ENCODE measurements at places on chromosomes 7 and 10.

DNA sequence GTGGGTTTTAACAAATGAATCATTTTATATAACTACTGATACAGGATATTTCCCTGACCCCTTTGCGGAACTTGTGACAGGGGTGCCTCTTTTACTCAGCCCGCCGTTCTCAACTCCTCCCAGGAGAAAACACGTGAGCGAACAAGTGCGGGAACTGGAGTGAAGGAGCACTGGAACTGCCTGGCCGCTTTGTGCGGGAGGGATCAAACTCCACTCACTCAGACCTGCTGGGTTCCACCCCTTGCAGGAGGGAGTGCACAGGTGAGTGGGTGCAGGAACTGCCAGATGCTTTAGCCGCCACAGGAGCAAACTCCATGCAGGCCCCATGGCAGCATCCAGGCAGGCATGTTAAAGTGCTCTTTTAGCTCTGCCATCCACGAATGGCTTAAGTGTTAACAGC is 513.4 kb upstream of the GRM3 start:
- no peak for DNase-seq

- DNase-seq: no peak
Measured at GRCh38 chr10:132332433-132332754, 401 bp downstream of the LRRC27 start.

GRCh38 chr10:51005551-51005950 is 68.7 kb upstream of the PRKG1 start:
- DNase-seq: no peak

- DNase-seq: peak; percentile 87
Measured at GRCh38 chr10:31896968-31897384, 31.7 kb downstream of the ARHGAP12 start.

DNA sequence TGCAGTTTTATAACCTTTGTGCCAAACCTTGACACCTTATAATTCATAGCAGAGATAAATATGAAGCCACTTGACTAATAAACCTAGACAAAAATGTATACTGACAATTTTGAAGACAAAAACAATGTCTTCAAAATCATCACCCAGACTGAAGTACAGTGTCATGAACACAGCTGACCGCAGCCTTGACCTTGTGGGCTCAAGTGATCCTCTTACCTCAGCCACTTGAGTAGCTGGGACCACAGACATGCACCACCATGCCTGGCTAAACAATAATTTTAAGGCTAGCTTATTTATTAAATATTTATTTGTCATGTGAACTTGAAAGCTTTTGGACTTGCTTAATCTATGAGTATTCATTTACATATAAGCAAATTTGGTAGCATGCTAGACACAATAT is 24.3 kb downstream of the IL6 start:
- DNase-seq: peak; percentile 6

- DNase-seq: no peak
Measured at GRCh38 chr10:21753497-21754270, 219.7 kb downstream of the MLLT10 start.

GRCh38 chr10:87860816-87861403 is 2.4 kb downstream of the KLLN start:
- no peak for DNase-seq

GRCh38 chr10:5168897-5169420 is 16.0 kb downstream of the AKR1C8 start:
- no peak for DNase-seq

DNA sequence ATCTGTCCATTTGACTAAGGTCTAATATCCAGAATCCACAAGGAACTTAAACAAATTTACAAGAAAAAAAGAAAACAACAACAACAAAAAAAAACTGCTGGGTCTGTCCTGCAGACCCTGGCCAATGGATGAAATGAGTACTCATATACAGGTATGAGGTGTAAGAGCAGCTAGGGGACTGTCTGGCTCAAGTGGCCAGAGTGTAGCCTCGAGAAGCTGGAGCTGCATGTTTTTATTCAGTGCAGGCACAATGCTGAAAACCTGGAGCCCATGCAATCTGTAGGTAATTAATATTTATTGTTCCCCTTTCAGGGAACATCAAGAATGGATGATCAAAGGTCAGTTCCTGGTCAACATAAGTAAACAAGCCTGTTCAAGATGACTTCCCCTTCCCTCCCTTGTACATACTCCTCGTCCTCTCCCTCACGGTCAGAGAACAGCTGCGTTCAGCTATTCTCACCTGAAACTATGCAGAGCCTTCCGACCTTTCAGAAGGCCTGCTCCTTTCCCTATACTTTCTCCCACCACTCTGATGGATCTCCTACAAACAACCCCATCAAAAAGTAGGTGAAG is 15.5 kb downstream of the CYP2C19 start:
- DNase-seq: no peak

GRCh38 chr7:70178787-70179186 is 580.5 kb downstream of the AUTS2 start:
- DNase-seq: no peak

DNA sequence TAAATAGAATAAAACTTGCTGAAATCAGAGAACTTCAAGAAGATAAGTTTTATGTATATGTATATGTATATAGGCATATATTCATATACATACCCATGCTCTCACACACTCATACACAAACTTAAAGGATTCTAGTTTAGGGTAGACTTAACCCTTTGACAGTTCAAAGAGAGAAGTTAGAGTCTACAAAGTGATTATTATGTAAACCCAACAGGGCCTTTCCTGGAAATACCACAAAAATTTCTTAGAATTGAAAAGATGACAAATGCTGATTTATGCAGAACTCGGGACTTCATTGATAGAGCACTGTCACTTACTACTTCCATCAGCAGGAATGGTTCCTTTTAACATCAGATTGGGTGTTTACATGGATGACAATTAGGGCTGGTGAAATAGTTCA is 763.5 kb downstream of the AUTS2 start:
- no peak for DNase-seq

DNA sequence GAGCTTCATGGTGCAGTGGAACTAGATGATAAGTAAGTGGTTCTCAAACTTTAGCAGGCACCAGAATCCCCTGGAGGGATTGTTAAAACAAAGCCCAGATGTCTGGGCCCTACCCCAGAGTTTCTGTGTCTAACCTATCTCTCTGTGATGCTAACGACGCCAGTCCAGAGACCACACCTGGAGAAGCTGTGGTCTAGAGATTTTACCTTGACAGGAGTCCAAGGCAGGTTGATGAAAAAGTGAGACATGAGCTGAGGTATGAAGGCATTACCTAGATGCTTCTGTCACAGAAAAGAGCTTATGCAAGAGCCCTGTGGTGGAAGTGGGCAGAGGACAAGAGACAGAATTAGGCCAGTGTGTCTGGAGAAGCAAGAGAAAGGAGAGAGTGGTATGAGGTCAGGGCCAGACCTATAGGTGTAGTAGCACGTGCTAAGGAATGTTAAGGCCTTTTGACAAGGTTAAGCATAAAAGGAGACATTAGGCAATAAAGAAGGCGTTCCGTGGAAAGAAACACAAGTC is 184.3 kb upstream of the TCF7L2 start:
- no peak for DNase-seq

- DNase-seq: no peak
Measured at GRCh38 chr10:49745756-49746155, 16.4 kb downstream of the OGDHL start.

DNA sequence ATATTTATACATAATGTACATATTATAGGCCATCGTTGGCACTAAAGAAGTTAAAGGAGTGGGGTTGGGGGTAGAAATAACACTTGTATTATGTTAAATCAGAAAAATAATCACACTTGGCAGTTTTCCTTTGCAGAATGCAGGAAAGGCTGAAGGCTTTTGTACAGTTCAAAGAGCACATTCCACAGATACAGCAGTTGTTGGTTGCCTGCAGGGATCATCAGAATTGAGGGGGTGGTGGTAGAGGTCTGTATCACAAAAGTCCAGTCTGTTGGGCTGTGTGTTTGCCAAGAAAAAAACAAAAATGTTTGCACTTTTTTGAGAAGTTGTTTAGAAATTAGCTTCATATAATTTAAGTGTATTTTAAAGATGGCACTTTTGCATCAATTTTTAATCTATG is 231.8 kb upstream of the FOXP2 start:
- DNase-seq: no peak

DNA sequence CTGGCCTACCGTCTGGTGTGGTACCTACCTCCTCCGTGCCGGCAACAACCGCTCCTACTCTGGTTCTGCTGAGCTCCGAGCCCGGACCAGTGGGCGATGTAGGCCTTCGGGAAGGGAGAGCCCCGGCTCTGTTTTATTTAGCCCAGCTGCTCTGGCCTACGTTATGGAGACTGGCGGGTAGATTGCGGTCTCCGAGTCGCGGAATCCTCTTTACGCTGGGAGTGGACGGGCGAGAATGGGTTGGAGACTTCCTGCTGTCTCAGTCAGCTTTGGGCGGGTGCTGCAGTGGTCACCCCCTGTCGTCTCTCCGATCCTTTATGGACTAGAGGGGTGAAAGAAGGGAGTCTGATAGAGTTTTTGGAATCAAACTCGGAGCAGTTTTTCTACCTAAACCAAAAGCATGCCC is 406 bp downstream of the CBLL1 start:
- peak; percentile 59 for DNase-seq
